Activated naive CD8-positive, alpha-beta T cell treated with anti-CD3 and anti-CD28 coated beads, Interleukin-2, amount 50 U/mL, for 24 hours (primary cell): ENCODE measurements at places on chromosomes 1 and 21.
A peak's percentile ranks its signal among the peaks of the same experiment; 100 is the strongest.

- peak; percentile 67 for DNase-seq
- H3K36me3 ChIP-seq = peaks cover 25% of the 10 kb centered on the region
Observed at GRCh38 chr1:112618721-112619517, at the start of gene ST7L. Gene ST7L, minus strand, starts transcription at chr1:112619141. Its CDS starts 28 bp downstream, at chr1:112619113.

DNA sequence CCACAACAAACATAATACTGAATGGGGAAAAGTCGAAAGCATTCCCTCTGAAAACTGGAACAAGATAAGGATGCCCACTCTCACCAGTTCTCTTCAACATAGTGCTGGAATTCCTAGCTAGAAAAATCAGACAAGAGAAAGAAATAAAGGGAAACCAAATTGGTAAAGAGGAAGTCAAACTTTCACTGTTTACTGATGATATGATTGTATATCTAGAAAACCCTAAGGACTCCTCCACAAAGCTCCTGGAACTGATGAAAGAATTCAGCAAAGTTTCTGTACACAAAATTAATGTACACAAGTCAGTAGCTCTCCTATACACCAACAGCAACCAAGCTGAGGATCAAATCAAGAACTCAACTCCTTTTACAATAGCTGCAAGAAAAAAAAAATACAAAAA, 6.9 kb upstream of the F13B start:
- H3K27me3 ChIP-seq = peaks cover 3% of the 10 kb centered on the region
- DNase-seq = no peak
- no peaks in the 10 kb centered on the region for H3K36me3 ChIP-seq
- no peak overlapping the region for H3K4me3 ChIP-seq
- no peak overlapping the region for H3K27ac ChIP-seq

GRCh38 chr1:49185450-49185980, 408.8 kb upstream of the BEND5 start:
- no peaks in the 10 kb centered on the region for H3K27me3 ChIP-seq
- DNase-seq = no peak
- no peak overlapping the region for H3K4me3 ChIP-seq
- no peak overlapping the region for H3K27ac ChIP-seq
- no peaks in the 10 kb centered on the region for H3K36me3 ChIP-seq

DNA sequence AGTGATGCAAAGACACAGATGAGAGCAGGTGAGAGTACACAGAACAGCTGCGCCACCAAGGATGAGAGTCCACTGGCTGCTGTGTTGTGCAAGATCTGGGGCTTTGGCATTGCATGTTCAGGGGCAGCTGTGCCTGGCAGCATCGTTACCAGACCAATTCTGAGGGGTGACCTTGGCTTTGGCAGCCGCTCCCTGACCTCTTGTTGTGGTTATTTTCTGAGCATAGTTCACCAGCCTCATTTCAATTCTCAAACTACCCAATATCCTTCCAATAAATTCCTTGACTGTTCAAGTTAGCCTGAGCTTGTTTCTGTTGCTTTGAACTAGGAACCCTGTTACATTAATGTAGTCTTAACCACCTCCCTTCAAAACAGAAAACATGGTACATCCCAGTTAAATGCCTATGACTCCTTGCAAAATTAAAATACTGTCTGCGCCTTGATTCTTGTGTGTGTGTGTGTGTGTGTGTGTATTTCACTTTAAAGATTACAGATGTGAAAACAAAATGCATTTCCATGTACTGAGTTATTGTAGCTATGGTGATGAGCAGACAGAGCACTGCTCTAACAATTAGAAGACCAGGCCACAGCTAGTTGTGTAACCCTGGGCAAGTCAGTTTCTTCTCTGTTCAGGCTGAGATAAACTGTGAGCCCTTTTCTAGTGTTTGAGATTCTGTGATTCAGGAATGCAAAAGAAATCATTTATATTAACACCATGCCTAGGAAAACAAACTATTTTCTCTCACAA, 106.3 kb upstream of the GUCA2B start:
- H3K27me3 ChIP-seq = peaks cover 36% of the 10 kb centered on the region
- no peaks in the 10 kb centered on the region for H3K36me3 ChIP-seq
- no peak for DNase-seq
- no peak overlapping the region for H3K27ac ChIP-seq
- H3K4me1 ChIP-seq = no peaks in the 10 kb centered on the region
- H3K4me3 ChIP-seq = no peak overlapping the region

DNA sequence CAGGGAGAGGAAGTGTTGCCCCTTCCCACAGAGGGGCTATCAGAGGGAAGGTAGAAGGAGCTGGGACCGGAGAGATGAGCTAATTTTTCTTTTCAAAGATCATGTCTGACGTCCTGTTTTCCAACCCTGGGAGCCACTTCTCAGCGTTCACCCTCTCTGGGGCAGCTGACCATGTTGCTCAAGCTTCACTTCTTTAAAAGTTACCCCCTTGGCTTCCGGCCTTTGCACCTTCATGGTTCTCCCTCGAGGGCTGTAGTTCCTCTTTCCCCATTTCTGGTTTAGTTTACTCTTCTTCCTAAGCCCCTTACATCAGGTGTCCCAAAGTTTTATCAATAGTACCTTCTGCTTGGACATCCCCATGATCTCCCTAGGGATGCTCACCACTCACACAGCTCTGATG, 23.8 kb upstream of the CSF1 start:
- H3K4me1 ChIP-seq = peaks cover 26% of the 10 kb centered on the region
- no peaks in the 10 kb centered on the region for H3K27me3 ChIP-seq
- no peak for DNase-seq
- no peaks in the 10 kb centered on the region for H3K36me3 ChIP-seq
- H3K4me3 ChIP-seq = no peak overlapping the region

GRCh38 chr21:46052703-46053651, 44.9 kb upstream of the COL6A2 start:
- peak; percentile 72 for DNase-seq
- H3K4me3 ChIP-seq = peak overlapping the region; percentile 65
- H3K27me3 ChIP-seq = peaks cover 13% of the 10 kb centered on the region
- H3K4me1 ChIP-seq = peaks cover 51% of the 10 kb centered on the region

DNA sequence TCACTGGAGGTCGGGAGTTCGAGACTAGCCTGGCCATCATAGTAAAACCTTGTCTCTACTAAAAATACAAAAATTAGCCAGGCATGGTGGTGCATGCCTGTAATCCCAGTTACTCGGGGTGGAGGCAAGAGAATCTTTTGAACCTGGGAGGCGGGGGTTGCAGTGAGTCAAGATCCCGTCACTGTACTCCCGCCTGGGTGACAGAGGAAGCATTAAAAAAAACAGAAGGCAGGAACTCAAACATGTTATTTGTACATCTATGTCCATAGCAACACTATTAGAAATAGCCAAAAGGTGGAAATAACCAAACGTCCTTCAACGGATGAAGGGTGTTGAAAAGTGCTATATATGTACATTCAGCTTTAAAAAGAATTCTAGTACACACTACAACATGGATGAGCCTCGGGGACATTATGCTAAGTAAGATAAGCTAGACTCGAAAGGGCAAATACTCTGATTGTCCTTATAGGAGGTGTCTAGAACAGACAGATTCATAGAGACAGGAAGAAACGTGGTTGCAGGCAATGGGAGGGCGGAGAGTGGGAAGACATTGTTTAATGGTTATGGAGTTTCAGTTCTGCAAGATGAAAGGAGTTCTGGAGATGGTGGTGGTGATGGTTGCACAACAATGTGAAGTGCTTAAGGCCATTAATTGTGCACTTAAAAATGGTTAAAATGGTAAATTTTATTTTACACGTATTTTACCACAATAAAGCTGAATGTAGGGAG, 19.2 kb downstream of the NLRP3 start:
- peaks cover 38% of the 10 kb centered on the region for H3K36me3 ChIP-seq
- no peak overlapping the region for H3K27ac ChIP-seq
- DNase-seq = no peak

DNA sequence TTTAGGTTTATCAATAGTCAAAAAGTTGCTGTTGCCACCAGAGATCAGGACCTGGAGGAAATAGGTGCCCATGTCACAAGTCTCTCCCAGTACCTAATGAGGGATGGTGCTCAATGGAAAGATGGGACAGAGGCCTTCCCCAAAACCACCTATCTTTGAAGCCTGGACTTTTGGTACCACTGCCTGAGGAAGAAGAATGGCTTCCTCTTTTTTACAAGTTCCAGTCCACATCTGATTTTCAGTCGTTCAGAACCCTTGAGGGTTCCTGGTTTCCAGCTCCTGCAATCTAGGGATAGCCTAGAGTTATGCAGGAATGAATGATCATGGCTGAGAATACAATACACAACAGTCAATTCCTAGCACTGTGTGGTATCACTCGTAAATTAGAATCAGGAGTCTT, 5.7 kb downstream of the CATSPERE start:
- no peaks in the 10 kb centered on the region for H3K36me3 ChIP-seq
- H3K27ac ChIP-seq = no peak overlapping the region
- no peaks in the 10 kb centered on the region for H3K27me3 ChIP-seq
- DNase-seq = no peak
- H3K4me1 ChIP-seq = peaks cover 2% of the 10 kb centered on the region
- H3K4me3 ChIP-seq = no peak overlapping the region

DNA sequence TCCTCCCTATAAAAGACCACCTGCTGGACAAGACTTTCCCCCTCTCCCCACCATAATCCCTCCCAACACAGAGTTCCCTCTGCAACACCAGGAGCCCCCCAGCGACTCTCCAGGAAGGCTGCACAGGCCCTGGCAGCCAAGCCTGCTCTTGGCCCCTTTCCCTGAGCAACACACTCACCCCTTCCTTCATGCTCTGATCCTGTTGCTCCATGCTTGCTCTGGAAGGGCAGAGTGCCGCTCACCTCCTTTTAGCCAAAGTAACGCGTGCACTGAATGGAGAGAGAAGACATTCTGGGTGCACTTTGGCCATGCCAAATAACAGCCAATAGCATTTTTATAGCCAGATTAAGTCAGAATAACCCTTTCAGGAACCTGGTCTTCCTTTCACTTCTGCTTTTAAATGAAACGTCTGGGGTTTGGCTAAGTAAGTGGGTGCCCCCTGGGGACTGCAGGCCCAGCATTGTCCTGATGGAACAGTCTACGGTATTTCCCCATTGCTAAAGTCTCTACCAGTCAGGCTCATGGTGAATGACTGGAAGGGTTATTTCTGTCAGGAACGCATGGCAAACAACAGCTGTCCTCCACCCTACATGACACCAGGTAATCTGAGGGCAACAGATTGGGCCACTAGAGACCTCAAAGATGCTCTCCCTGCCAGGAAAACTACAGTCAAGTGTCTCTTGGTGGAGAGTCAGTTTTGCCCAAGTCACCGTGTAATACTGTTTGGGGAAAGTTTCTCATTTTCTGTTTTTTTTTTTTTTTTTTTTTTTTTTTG, at the start of gene SLC2A5:
Gene SLC2A5 (minus strand): TSS at position 310 of the 775 bp plus-strand sequence. CDS start 99 bp downstream, at position 211.
- peak within 1 kb of the TSS; percentile 40 for H3K4me3 ChIP-seq
- no peak within 1 kb of the TSS for H3K27ac ChIP-seq
- no peaks in the 10 kb centered on the region for H3K36me3 ChIP-seq
- no peak for DNase-seq
- H3K4me1 ChIP-seq = peaks cover 12% of the 10 kb centered on the region
- H3K27me3 ChIP-seq = peaks cover 4% of the 10 kb centered on the region
